ENCODE measurements at places on chromosomes 5 and 9.

- DNase-seq, result no peak
Observed at GRCh38 chr5:156715287-156715686, 134.8 kb upstream of the PPP1R2B start.

GRCh38 chr5:69404659-69405330, 10.1 kb upstream of the MARVELD2 start:
- no peak for DNase-seq

DNA sequence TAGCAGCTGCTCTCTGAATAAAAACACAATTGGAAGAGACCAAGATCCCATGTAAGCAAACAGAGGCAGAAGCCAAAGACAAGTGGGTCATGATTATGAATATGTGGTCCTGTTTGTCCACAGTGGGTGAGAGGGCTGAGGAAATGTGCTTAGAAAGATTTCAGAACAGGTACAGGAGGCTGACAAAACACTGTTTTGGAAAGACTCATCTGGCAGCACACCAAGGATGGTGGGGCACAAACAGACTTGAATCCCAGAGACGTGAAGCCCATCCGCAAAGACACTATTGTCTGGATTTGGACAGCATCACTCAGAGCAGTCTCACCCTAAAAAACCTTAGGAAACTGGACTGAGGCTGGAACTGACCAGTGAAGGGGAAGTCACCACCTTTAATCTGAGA, 85.0 kb downstream of the ADRB2 start:
- no peak for DNase-seq

DNA sequence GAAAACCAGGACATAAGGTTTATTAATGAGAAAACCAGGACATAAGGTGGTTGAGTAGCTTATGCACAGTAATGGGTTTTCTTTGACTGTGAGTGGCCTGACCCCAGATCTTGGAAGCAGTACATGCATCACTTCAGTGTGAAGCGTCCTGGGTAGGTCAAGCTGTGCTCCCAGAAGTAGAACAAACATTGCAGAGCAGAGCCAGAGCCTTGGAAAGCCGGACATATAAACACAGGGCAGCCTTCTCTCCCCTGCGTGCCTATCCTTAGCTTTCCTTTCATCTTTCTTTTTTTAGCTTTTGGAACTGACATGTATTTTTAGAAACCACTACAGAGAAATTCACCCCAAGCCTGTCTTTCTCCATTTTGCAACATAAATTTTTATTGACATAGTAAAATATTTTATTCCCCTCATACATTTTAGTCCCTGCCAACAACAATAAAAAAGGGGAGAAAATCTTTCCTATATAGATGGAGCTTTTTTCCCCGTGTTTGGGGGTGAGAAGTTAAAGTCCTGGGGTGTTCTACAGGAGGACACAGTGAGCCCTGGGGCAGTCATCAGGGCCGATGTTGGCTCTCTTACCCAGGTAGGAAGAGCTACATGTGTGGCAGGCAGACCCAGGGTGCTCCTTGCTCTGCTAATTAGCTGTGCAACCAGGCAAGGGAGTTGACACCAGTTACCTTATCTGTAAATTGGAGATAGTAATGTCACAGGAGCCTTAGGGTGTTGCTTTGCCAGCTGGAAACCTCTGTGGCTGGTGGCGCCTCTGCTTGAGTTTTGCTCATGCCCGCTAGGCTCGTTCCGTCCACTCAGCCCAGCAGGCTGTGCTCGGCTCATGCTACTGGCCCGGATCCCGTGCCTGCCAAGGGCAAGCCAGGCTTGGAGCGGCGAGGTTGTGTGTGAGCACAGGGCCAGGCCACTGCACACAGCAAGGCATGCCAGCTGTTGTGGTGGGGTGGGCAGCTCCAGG, 389.6 kb downstream of the KDM4C start:
- no peak for DNase-seq

- DNase-seq, result no peak
Observed at GRCh38 chr5:27034565-27034964, 3.8 kb downstream of the CDH9 start.

DNA sequence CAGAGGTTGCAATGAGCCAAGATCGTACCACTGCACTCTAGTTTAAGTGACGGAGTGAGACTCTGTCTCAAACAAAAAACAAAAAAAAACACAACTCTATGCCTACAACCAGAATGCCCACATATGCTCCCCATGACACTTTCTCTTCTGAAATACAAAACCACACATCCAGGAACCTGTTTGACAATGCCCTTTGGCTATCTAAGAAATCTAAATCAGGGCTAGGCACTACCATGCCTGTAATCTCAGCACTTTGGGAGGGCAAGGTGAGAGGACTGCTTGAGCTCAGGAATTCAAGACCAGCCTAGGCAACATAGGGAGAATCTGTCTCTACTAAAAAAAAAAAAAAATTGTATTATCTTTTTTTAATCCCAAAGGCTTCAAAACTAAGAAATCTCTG, 10.6 kb downstream of the AFF4 start:
- DNase-seq, result no peak

DNA sequence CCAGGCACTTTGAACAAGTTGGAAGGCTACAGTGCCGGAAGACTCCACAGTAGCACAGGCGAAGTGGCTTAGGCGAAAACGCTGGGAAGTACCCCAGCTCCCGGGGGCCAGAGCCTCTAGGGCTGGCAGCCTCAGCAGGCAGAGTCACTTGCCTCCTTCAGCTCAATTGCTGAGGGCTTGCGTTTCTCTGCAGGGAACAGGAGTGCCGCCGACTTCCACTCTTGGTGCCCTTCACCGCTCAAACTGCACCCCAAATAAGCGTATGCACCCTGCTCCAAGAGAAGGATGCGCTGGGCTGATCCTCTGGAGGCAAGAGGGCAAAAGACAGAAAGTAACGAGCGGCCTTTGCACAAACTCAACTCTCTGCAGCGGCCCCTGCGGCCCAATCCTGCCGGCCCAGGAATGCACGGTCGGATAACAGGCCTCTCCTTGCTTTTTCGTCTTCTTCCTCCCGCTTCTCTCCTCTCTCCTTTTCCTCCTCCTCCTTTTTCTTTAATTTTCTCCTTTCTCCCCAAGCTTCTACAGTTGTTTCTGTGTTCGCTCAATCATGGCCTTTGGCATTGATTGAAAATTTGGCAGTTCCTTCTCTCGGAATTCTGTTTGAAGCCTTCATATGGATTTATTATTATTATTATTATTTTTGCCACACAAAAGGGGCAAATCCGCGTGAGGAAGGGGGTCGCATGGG, 1.1 kb upstream of the S1PR3 start:
- no peak for DNase-seq

DNA sequence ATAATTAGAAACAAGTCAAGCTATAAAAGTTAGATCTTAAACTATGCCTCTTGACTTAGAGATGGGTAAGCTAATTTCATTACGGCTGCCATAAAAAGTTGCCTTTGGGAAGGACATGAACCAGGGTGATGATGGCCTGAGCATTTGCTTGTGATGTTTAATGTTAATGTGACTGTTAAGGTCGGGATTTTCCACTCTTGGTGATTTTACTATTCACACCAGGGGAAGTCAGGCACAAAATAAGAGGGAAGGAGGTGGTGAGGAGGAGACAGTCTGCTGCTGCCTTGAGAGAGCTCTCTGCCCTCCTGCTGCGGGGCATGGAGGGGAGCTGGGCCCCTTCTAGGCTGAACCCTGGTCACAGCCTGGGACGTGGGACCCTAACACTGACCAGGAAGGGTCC, 34.4 kb downstream of the AHRR start:
- DNase-seq, result no peak

DNA sequence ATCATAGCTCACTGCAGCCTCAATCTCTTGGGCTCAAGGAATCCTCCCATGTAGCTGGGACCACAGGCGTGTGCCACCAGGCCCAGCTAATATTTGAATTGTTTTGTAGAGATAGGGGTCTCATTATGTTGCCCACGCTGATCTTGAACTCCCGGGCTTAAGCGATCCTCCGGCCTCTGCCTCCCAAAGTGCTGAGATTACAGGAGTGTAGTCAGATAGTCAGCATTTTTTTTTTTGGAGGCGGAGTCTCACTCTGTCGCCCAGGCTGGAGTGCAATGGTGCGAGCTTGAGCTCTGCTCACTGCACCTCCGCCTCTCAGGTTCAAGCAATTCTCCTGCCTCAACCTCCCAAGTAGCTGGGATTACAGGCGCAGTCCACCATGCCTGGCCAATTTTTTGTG, 1.6 kb upstream of the SAR1B start:
- DNase-seq, result no peak

GRCh38 chr5:154345255-154345952, 100.4 kb upstream of the SAP30L start:
- DNase-seq, result no peak

- DNase-seq, result no peak
Observed at GRCh38 chr5:154755361-154756008, at the start of gene LARP1. TSS of gene LARP1 (plus strand) at chr5:154755377. CDS start at chr5:154755758, 381 bp downstream.
